ENCODE measurements at places on chromosomes 1 and 21.
A peak's percentile ranks its signal among the peaks of the same experiment; 100 is the strongest.

DNA sequence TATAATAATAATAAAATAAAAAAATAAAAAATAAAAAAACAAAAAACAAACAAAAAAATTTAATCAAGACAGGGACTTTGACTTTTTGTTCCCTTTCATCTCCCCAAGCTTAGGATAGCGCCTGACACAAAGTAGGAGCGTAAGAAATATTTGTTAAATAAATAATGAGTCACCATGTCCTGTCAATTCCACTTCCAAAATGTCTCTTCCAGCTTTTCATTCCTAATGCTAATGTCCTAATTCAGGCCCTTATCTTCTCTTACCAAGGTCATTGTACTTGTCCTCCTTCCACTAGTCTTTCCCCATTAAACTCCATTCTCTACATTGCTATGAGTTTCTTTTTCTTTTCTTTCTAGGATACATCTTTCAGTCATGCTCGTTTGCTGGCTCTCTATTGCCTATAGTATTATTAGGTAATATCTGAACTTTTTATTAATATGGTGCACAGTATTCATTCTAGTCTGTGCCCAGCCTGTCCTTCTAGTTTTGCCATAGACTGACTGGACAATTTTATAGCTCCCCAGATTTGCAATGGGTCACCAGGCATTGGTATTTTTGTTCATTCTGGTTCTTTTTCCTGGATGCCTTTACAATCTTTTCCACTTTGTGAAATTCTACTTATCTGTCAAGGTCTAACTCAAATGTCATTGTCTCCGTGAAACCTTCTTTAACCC lies 11.4 kb downstream of the NEXN start:
- no peak for DNase-seq

DNA sequence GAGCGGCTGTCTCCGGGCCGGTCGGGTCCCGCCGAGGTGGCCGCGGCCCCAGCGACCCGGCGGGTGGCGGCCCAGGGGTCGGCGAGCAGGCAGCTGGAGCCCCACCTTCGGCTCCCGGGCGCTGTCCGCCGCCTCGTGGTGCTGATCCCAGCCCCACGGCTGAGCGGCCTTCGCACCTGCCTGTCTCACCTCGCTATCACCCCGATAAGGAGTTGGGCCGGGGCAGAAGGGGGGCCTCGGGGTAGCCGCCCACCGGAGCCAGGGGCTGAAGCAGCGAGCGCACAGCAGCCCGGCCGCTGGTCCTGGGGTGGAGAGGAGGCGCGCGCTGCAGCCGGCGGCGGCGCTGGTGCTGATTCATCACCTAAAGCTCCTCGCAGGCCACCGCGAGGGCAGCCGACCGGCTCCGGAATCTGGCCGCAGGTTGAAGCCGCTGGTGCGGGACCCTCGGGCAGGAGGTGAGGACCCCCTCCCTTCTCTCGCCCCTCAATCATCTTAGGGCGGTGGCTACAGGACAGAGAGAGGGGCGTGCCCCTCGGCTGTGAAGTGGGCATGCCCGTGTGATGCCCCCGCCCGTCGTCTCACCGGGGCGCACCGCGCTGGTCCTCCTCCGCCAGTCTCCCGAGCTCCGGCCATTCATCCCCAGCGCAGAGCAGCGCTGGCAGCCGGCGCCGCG lies 575 bp downstream of the TRIM67 start:
- DNase-seq, result no peak

DNA sequence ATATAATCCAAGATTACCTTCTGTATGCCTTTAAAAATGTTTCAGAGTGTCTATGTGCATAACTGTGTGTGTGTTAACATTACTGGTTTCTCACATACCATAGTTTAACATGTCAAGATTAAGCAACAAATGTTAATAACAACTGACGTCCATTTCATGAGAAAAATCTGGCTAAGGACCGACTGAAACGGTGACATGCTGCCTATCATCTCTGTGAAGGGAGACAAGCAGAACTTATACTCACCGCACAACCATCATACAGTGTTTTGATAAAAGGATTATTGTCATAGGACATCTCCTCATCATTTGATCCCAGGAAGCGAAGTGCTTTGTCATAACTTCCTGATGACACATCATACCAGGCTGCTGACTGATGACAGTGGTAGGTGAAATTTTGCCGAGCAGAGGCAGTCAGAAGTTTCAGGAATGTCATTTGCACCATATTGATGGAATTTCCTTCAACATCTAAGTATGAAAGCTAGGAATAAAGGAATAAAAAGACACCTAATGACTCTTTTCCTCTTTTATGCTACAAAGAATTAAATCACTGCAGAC lies 228.8 kb downstream of the COL11A1 start:
- DNase-seq, result no peak

DNA sequence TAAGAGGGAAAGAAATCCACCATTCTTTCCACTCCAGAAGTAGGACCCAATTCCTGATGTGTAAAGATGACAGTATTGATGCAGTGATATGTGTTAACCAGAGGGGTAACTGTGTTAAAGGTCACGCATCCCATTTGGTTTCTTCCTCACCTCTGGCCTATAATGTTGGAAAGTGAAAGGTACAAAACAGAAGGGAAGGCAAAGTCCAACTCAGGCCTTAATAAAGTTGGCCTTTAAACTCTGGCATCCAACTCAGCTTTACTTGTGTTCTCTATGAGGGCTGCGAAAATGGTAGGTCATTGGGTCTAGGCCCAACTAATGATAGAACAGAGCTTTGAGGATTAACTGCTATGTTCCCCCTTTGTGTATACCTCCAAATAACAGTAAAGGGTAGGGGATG lies 17.9 kb downstream of the CYP2J2 start:
- no peak for DNase-seq

DNA sequence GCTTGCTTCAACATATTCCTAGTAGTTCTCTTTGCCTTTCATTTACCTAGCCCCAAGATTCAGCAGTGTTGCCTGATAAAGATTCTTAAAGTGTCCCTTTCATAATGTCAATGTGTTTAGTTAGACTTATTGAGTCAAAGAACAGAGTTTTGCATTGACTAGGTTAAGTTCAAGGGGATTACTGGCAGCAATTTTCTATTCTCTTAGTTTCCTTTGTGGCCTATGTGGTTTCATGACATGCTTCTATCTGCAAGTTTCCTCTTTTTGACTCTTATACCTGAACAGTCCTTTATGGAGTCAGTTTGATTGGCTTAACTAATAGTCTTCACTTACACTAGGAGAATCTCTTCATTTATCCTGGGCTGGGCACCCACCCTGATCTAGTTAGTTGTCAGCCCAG lies 151.3 kb downstream of the ADGRL4 start:
- no peak for DNase-seq

DNA sequence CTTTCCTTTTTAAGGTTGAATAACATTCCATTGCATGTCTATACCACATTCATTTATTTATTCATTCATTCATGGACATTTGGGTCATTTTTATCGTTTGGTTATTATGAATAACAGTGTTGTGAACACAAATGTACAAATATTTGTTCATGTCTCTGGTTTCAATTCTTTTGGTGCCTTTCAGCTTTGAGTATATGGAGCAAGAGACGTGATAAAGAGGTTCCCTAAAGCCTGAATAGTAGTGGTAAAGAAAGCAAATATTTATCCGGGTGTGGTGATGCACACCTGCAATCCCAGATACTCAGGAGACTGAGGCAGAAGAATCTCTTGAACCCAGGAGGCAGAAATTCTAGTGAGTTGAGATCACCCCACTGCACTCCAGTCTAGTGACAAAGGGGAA lies 5.3 kb upstream of the RLF start:
- DNase-seq, result no peak

DNA sequence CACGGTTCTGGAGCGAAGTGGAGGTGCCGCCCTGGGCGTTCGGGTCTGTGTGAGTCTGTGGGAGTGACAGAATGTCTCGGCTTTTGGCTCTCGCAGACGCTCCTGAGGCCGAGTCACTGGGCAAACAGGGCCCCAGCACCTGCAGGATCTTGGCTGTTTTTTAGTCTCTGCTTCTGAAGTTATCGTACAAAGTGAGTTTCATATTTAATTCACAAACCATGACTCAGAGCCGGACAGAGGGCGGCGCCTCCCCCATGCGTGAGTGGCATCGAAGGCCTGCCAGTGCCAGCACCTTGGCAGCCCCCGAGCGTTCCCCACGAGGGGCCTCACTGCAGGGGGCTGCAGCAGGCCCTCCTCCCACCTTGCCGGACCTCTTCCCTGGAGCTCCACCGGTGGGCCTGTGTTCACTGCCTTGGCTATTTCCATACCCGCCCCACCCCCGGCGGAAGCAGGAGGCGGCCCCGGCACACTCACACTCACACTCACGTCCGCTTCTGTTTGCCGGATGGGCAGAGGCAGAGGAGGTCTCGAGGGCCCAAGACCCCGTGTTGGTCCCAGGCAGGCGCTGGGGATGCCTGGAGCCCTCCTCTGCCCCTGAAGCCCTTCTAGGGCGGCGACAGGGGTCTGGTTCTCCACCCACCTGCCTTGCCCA lies 56.3 kb downstream of the MORN1 start:
- no peak for DNase-seq

- no peak for DNase-seq
Measured at GRCh38 chr1:162970021-162970420, 99.1 kb upstream of the RGS4 start.

- no peak for DNase-seq
Measured at GRCh38 chr1:193058529-193059281, 455 bp downstream of the UCHL5 start.

DNA sequence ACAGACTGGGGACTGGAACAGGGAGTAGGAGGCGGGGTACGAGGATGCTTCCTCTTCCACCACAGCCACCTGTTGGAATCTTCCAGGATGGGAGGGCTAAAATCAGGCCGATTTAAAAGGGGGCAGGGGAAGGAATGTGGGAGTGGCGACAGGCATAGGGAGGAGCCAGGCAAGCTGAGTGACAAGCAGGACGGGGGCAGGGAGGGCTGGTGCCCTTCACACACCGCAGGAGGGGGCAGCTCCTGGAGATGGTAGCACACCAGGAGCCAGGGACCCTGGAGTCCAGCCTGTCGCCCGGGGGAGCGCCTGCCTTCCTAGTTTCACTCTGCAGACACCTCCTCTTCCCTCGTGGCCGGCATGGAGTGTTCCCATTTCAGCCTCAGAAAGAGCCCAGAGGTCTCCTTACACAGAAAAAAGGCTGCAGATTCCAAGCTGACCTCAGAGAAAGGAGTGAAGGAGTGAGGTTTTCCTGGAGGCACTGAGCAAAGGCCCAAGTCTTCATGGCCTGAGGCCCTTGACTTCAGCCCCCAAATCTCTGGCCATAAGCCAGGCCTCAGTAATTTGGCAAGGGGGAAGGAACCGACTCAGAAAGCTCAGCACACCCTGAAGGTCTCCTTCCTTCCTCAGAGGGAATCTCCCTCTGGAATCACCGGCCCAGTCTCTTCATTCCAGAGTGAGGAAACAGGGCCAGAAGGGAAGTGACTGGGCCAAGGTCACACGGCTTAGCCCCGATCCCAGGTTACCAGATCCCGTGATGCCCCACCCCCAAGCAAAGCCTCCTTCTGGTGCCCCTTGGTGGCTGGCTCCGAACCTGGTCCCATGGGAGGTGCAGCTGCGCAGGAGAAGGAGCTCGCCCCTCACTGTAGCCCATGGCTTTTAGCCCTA lies 8.1 kb downstream of the BLACAT1 start:
- no peak for DNase-seq

- DNase-seq, result no peak
Measured at GRCh38 chr1:12387641-12388040, 157.8 kb downstream of the VPS13D start.

DNA sequence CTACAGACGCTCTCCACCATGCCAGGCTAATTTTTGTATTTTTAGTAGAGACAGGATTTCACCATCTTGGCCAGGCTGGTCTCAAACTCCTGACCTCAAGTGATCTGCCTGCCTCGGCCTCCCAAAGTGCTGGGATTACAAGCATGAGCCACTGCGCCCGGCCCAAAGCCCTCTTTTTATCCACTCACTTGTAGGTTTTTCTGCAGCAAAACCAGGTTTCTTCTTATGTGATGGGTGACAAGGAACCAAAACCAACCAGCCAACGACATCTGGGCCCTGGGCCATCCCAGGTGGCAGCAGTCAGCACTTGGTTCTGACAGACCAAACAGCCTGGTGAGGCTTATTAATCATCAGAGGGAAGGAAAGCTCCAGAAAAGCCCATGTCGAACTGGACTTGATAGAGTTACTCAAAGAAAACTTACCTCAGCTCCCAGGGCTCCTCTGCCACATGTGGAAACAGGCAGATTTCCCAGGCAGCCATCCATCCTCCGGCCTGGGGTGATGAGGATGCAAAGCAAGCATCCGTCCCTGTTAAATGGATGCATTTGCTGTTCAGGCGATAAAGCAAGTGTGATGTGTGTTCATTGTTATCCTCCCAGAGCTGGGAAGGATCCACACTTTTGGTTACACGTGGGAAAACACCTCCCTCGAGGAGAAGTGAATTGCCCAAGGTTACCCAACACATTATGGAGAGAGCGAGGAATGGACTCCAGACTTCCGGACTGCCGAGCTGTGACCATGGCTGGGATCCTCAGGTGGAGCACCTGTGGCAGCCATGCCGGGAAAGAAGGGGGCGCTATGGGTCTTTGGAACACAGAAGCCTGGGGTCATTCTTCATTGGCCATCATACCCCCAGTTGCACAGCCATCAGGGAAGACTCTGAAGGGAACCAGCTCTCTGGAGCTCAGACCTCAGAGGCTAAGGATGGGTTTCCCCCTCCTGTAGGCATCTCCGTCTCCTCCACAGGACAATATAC lies 118.8 kb downstream of the HUNK start:
- peak; percentile 13 for DNase-seq

DNA sequence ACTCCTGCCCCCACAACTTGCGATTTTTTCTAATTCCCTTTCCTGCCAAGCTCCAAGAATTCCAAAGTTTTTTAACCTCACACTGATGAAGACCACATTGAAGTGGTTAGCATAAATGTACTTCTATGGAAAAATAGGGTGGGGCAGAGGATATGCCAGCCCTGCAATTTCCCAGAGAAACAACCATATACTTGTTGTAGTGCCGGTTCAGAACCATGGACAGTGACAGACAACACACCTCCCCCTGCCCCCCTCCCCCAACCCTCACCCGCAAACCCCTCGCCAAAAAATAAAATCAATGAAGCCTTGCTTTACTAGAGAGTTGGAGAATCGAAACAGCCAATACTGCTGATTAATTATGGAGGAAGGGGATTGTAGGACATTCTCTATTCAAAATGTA lies 109.5 kb upstream of the GRIK3 start:
- no peak for DNase-seq

GRCh38 chr1:183022202-183023145 lies 746 bp upstream of the LAMC1 start:
- peak; percentile 16 for DNase-seq

GRCh38 chr1:27018316-27018715 lies 5.7 kb upstream of the TENT5B start:
- no peak for DNase-seq

All from iPS DF 6.9 (cell line).